ENCODE measurements at places on chromosomes 5 and 9.

GRCh38 chr5:79857714-79858409 lies 133.2 kb downstream of the MTX3 start:
- DNase-seq, result peak; percentile 70

DNA sequence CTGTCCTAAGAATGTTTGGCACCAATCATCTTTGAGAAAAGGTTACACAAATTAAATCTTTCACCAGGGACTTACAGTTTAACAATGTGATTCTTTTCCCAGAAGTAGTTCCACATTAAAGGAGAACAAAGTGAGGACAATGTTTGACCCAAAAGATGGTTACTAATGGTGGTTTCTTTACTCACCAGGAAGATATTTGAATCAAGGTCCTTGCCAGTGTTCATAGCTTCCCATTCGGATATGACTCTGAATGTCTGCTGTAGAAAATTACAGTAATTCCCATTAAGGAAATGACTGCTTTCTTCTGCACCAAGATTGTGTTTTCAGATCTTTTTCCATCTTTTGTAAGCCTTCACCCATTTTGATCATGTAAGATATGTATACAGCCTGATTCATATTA lies 114.6 kb upstream of the ADAMTSL1 start:
- no peak for DNase-seq

- no peak for DNase-seq
Measured at GRCh38 chr9:99607842-99608448, 213.7 kb upstream of the NR4A3 start.

- DNase-seq, result no peak
Measured at GRCh38 chr9:69768716-69769115, 8.9 kb upstream of the PTAR1 start.

- DNase-seq, result no peak
Measured at GRCh38 chr5:57540823-57541222, 58.2 kb upstream of the ACTBL2 start.

DNA sequence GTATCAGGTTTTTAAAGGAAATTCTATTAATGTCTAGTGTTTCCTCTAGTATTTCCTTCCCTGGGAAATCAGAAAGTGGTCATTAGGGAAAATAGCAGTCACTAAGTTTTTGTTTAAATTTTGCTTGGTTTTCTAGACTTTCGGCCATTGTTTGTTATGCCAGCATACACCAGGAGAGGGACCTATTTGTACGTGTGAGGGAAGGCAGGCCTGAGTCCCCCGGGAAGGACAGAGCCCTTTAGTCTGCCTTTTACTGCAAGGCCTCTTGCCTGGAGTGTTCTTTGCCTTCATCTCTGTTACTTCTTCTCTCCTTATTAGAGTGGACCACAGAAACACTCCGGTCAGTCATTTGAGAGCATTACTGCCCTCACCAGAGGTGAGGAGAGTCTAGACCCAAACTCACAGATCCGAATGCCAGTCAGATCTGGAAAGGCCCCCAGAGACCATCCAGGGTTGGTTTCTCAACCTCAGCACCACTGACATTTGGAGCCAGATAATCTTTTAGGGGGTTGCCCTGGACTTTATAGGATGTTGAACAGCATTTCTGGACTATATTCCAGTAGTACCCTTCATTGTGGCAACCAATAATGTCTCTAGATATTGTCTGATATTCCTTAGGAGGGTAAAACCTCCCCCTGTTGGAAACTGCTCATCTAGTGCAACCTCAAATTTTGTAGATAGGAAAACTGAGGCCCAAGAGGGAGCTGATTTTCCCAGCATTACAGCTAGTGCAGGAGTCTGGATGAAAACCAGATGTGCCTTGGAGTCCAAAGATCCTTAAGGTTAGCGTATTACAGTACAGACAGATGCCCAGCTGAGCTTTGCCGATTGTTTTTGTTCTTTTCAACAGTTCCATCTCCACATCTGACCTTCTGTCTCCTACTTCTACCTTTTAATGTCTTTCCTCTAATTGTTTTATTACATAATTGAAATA lies 93.0 kb upstream of the NIPAL4 start:
- no peak for DNase-seq

GRCh38 chr9:121633119-121633714 lies 18.2 kb upstream of the DAB2IP start:
- DNase-seq, result no peak

- no peak for DNase-seq
Measured at GRCh38 chr5:59036274-59036961, 453.5 kb downstream of the RAB3C start.

DNA sequence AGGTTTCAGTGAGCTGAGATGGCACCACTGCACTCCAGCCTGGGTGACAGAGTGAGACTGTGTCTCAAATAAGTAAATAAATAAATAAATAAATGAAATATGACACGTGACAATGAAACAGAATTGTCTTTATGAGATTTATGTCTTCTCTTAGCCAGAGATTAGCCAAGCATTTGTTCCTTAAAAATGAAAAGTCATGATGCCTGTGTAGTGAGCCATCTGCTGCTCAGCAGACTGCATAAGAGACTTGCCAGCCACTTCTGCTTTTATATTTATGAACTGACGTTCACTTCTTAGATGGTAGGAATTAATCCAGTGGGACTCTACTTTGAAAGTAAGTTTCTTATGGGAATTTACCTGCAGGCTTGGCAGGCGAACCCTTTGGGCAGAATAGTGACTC lies 227.4 kb downstream of the NR3C1 start:
- DNase-seq, result no peak

DNA sequence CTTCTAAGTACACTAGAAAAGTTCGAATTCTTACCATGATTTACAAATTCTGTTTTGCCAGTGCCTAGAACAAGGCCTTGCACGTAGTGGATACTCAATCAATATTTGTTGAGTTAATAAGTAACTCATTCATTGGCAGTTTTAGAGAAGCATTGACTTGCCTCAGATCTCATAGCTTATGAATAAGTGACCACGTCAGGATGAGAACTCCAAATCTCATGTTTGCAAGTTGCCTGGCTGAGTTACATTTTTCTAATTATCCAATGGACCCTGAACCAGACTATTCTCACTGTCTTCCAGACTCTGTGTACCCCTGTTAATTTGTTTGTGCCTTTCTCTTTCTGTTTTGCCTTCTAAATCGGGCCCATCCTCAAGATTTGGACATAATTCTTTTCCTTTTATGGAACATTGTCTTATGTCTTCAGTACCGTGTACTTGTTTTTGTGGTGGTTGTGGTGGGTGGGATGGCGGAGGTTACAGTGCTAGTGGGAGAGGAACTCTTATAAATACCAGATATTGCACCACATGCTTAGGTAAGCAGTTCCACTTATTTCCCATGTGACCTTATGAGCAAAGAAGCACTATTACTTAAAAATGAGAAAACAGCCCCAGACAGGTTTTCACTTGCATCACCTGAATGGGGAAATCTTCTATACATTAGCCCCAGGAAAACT lies 96.3 kb downstream of the UNC13B start:
- no peak for DNase-seq

GRCh38 chr5:10761933-10762775 lies 1.1 kb upstream of the DAP start:
- peak; percentile 64 for DNase-seq

DNA sequence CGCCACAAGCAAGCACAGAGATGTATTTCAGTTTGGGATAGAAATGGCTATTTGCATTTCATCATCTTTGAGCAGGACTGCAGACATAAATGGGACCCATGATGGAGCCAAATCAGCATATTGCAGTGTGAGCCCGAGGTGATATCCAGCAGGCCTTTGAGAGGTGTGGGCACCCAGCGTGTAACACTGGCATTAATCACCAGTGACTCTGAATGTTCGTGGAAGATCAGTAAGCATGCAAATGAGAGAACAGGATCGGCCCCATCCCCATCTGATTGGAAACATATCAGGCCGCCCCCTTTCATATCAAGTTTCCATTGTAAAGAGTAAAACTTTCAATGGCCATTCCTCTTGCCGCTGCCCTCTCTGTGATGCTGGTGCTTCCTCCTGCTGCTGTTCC lies 84.0 kb downstream of the GTF3C4 start:
- DNase-seq, result no peak

Measured in hematopoietic multipotent progenitor cell treated with erythropoietin and hydrocortisone succinate and interleukin-3 and kit ligand, for 17 days (in vitro differentiated cells).